Endothelial cell of umbilical vein (primary cell): ENCODE measurements at places on chromosomes 16 and 17.

- peaks cover 7% of the 10 kb centered on the region for H3K36me3 ChIP-seq
- DNase-seq: no peak
- H3K4me1 ChIP-seq: peaks cover 43% of the 10 kb centered on the region
- H3K27ac ChIP-seq: no peak overlapping the region
Measured at GRCh38 chr16:20875355-20875650, 24.9 kb downstream of the DCUN1D3 start.

DNA sequence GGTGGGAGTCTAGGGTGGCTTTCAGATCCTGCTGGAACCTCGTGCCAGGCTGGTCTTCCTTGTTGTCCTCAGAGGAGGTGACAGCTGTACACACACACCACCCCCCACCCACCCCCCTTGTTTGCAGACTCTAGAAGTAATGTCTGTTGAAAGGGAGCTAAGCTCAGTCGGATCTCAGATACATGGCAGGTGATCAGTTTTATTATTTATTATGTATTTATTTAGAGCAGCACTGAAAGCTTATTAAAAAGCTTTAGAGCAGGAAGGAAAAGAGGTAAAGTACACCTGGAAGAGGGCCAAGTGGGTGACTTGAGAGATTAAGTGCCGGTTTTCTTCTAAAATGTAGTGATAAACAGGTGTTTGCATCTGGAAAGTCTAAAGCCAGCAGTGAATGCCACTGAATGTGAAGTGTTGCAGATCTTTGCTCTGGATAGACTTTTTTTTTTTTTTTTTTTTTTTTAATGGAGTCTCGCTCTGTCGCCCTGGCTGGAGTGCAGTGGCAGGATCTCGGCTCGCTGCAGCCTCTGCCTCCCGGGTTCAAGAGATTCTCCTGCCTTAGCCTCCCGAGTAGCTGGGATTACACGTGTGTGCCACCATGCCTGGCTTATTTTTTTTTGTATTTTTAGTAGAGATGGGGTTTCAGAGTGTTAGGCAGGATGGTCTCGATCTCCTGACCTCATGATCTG, 40.2 kb downstream of the FOXK2 start:
- H3K4me3 ChIP-seq: no peak overlapping the region
- no peak overlapping the region for H3K27ac ChIP-seq
- H3K4me1 ChIP-seq: no peaks in the 10 kb centered on the region
- H3K27me3 ChIP-seq: no peaks in the 10 kb centered on the region
- no peak for DNase-seq
- peaks cover 4% of the 10 kb centered on the region for H3K36me3 ChIP-seq

GRCh38 chr17:65064452-65065019, 8.0 kb upstream of the GNA13 start:
- no peak for DNase-seq
- no peaks in the 10 kb centered on the region for H3K4me1 ChIP-seq
- H3K27ac ChIP-seq: no peak overlapping the region
- no peak overlapping the region for H3K4me3 ChIP-seq
- peaks cover 9% of the 10 kb centered on the region for H3K27me3 ChIP-seq

DNA sequence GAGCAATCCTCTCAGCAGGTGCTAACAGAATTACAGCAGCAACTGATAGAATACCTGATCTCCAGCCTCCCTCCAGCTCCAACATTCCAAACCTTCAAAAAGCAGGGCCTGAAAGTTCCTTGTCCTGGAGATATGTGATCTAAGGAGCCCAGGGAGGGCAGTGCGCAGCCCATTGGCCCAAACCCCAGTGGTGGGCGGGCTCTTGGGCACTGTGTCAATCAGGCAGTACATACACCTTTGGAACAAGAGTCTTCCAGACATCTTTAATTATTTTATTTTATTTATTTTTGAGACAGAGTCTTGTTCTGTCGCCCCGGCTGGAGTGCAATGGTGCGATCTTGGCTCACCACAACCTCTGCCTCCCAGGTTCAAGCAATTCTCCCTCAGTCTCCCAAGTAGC, 24.2 kb downstream of the SLC12A3 start:
- no peak overlapping the region for H3K4me3 ChIP-seq
- H3K27ac ChIP-seq: no peak overlapping the region
- no peak for DNase-seq
- no peaks in the 10 kb centered on the region for H3K4me1 ChIP-seq

DNA sequence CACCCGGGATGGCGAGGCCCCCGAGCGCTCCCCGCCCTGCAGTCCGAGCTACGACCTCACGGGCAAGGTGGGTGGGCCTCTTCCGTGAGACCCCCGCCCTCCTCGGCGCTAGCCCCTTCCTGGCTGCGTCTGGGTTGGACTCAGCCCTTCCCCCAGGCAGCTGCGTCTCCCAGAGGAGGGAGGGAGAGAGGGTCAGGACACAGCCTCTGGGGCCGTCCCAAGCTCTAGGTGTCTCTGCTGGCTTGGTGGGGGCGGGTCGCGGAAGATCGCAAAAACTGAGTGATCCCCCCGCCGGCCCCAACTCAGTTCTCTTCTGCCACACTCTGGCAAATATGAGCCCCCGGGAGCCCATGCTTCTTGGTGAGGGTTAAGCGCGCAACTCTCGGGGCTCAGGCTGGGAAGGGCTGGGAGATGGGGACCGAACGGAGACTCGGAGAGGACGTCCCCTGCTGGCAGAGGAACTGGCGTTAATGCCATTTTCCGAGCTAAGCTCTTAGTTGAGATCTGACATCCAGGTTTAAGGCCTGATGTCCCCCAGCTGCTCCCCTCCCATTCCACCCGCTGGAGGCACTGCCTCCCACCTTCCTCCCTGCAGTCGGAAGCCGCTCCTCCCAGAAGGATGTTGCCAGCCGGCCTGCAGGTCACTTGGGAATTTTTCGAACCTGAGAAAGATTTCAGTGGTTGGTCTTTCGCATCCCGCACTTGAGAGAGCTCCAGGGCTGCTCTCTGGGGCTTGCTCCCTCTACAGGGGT, 419 bp downstream of the RAB37 start:
- H3K36me3 ChIP-seq: no peaks in the 10 kb centered on the region
- DNase-seq: no peak
- H3K27me3 ChIP-seq: peaks cover 39% of the 10 kb centered on the region
- no peak overlapping the region for H3K27ac ChIP-seq
- no peak overlapping the region for H3K4me3 ChIP-seq

DNA sequence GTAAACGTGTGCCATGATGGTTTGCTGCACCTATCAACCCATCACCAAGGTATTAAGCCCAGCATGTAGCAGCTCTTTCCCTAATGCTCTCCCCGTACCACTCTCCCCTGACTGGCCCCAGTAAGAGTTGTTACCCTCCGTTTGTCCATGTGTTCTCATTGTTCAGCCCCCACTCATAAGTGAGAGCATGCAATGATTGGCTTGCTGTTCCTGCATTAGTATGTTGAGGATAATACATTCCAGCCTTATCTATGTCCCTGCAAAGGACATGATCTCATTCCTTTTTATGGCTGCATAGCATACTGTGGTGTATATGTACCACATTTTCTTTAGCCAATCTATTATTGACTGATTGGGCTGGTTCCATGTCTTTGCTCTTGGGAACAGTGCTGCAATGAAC, 1294.9 kb upstream of the CDH8 start:
- no peaks in the 10 kb centered on the region for H3K36me3 ChIP-seq
- H3K27ac ChIP-seq: no peak overlapping the region
- no peaks in the 10 kb centered on the region for H3K27me3 ChIP-seq

- no peaks in the 10 kb centered on the region for H3K36me3 ChIP-seq
- no peak overlapping the region for H3K27ac ChIP-seq
- H3K4me1 ChIP-seq: no peaks in the 10 kb centered on the region
- no peak for DNase-seq
- H3K4me3 ChIP-seq: no peak overlapping the region
Measured at GRCh38 chr16:56269281-56269680, 78.0 kb downstream of the GNAO1 start.

DNA sequence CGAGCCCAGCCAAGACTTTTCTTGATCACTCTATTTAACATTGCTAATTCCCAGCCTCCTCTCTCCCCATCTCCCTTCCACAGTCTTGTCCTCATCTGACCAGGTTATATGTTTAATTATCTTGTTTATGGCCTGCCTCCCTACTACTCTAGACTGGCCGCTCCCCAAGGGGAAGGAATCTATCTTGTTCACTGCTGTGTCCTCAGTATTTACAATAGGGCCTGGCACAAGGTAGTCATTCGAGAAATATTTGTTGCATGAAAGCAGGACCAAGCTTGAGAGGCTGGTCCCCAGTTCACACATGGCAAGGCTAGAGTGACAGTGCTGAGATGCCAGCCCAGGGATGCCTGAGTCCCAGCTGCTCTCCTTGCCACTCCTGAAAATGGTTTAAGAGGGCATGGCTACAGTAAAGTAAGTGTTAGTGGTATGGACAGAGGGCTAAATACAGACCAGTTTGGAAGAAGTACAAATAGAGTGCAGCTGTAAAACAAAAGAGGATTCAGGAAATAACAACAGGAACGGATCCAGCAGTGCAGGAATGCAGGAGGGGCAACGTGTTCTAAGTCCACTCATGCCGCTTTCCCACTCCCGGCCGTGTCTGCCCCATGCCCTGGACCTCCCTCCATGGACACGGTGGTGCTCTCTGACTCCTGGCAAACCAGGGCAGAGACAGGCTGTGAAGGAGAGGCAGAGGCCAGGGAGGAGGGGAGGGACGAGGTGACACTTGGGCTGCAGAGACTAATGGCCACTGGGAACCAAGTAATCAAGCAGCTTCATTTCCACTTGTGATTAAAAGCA, 65.6 kb downstream of the TOM1L2 start:
- H3K27ac ChIP-seq: peak overlapping the region; percentile 3
- H3K4me1 ChIP-seq: peaks cover 14% of the 10 kb centered on the region
- no peaks in the 10 kb centered on the region for H3K27me3 ChIP-seq
- no peak overlapping the region for H3K4me3 ChIP-seq
- peak; percentile 66 for DNase-seq
- no peaks in the 10 kb centered on the region for H3K36me3 ChIP-seq

DNA sequence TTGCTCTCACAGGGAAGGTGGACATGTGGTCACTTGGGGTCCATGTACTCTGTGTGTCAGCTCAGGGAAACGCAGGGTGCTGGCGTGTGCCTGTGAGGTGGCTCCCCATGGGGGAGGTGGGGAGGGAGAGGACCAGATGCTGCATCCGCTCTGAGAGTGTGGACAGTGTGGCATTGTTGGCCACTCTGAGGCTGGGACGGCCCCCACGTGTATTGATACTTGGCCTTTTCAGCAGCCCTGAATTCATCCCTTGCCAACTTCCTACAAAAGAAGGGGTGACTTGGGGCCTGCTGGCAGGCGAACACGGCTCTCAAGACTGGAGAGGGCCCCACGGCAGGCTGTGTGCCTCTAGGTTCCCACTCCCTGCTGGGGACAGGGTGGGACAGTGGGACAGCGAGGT, 120.1 kb downstream of the RAB11FIP4 start:
- no peaks in the 10 kb centered on the region for H3K4me1 ChIP-seq
- no peaks in the 10 kb centered on the region for H3K36me3 ChIP-seq
- H3K4me3 ChIP-seq: no peak overlapping the region
- DNase-seq: no peak

DNA sequence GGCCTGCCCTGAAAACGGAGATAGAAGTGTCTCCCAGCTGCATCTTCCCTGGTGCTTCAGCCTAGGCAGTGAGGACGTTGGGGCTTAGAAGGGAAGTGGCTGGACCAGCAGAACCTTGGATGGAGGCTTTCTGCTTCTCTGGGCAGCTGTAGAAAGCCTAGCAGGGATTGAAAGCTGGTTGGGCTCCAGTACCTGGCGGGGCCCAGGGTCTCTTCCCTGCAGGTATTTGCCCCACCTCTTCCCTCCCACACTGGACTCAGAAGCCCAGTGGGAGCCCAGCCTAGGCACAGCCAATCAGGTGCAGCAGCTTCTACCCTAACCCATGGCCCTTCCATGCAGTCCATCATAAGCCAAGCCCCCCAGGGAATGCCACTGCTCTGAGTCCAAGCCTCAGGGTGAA, 190.3 kb upstream of the IRX6 start:
- H3K27ac ChIP-seq: no peak overlapping the region
- DNase-seq: no peak
- H3K4me1 ChIP-seq: no peaks in the 10 kb centered on the region

- peaks cover 30% of the 10 kb centered on the region for H3K36me3 ChIP-seq
- no peaks in the 10 kb centered on the region for H3K27me3 ChIP-seq
- H3K4me3 ChIP-seq: no peak overlapping the region
- no peak for DNase-seq
- no peaks in the 10 kb centered on the region for H3K4me1 ChIP-seq
Measured at GRCh38 chr17:7191571-7192270, 12.6 kb upstream of the ASGR1 start.

DNA sequence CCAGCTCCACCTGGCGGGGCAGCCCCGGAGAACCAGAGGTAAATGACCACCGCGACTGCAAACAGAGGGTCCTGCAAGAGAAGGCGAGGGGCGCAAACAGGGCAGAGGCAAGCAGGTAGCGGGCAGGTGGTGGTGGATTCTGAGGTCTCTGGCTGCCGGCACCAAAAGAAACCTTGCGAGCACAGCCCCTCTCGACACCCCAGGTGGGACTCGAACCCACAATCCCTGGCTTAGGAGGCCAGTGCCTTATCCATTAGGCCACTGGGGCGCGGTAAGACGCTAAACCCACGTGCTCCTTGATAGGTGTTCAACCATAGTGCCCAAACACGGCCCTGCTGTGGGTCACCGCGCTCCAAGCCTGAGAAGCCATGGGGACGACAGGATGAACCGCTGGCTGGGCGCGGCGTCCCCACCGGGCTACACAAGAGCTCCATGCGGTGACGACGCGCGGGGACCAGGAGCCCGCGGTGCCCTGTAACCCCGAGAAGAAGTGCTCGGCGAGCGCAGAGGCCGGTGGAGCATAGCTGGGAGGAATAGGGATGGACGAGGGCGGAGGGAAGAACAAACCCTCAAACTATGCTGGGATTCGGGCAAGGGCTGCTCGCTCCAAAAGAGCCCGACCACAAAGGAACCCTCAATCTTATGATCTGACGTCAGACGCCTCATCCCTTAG, 12.4 kb downstream of the ATP5PD start:
- peak overlapping the region; percentile 58 for H3K4me3 ChIP-seq
- H3K27me3 ChIP-seq: no peaks in the 10 kb centered on the region
- peaks cover 2% of the 10 kb centered on the region for H3K36me3 ChIP-seq
- H3K27ac ChIP-seq: peak overlapping the region; percentile 69
- peaks cover 20% of the 10 kb centered on the region for H3K4me1 ChIP-seq
- peak; percentile 88 for DNase-seq

GRCh38 chr17:56902348-56902747, 11.5 kb downstream of the TRIM25 start:
- peak overlapping the region; percentile 80 for H3K27ac ChIP-seq
- no peak overlapping the region for H3K4me3 ChIP-seq
